Left renal pelvis (tissue), 4 donors: ENCODE measurements at places on chromosomes 13 and 19. TPM values are rescaled to one million over a fixed set of nuclear protein-coding genes. Genes with fewer than 3 reads are reported as not detected.

DNA sequence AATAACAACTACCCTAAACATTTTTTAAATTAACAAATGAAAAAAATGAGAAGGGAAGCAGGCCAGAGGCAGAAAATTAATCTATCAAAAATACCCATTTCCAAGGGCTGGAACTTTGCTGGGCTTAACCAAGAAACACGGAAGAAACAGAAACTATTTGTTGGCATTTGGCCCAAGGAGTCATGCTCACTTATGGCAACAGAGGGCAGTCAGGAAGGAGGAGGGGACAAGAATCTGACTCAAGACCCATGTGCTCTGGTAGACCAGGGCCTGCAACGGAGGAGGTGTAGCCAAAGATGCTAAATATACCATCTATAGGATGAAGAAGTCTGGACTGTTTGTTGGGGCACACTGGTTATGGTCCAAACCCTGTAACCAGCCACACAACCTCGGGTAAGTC lies 496.7 kb downstream of the COG6 start:
- DNase-seq, result no peak

GRCh38 chr19:49374665-49375434 lies 11.2 kb downstream of the DKKL1 start:
- no peak for DNase-seq

DNA sequence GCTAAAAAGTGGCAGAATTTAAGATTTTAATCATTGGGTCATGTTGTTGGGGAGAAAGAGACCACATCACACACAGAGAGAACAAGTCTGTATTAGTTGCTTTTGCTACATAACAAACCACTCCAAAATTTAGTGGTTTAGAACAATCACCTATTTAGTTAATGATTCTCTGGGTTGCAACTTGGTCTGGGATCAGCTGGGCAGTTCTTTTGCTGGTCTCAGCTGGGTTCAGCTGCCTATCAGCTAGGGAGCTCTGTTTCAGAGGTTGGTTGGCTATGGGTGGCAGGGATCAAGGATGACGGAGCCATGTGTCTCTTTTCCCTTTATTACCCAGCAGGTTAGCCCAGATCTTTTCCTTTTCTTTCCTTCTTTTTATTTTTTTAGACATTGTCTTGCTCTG lies 8.9 kb downstream of the PINLYP start:
- DNase-seq, result no peak

- no peak for DNase-seq
Measured at GRCh38 chr13:99050983-99051488, 73.2 kb upstream of the DOCK9 start.

Gene C19orf25
- polyA plus RNA-seq, result 21.7 TPM

Gene SLC6A16
- 1.8 TPM for polyA plus RNA-seq

DNA sequence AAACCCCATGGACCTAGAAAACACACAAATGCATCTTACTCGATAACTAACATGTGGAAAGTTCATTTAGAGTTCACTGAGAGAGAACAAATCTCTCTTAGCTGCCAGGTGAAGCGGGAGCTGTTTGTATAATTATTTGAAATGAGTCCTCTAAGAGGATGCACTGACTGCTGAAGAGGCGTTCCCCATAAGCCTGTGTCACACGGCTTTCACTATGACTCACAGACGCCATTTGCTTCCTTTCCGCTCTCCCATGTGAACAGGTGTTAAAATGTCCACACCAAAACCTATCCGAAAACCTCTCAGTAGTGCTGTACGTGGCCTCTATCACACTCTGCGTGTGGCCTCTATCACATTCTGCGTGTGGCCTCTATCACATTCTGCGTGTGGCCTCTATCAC lies 101.8 kb downstream of the SOX1 start:
- no peak for DNase-seq

- DNase-seq, result no peak
Measured at GRCh38 chr19:7272856-7273578, 21.2 kb downstream of the INSR start.

Gene ATP13A1
- polyA plus RNA-seq, result 39.9 TPM

DNA sequence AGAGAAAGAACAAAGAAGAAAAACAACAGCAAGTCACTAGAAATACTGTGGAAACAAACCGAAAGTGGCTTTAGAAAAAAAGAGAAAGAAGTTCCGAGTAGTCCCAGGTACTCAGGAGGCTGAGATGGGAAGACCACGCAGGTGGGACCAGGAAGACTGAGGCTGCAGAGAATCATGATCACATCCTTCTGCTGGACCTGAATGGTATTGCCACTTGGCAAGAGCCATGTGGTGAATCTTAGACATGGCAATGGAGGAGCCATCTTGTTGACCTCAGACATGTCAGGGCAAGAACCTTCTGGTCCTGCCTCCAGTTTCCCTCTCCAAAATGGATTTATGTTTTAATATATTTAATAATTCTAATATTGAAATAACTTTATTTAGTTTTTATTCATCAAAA lies 37.4 kb upstream of the ZNF724 start:
- no peak for DNase-seq

DNA sequence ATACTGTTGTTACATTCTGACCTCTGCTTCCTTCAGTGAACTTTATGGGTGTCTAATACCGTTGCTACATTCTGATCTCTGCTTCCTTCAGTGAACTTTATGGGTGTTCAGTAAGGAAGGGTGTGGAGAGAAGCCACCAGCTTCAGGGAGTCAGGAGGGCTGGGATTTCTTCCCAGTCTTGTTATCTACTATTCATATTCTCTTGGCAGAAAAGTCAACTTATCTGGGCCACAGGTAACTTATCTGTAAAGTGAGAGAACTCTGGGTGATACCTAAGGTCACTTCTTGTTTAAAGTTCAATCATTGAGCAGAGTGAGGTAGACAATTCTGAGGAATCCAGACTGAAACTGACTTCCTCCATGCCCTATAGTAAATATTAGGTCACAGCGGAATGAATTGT lies 71.2 kb upstream of the STK24 start:
- DNase-seq, result no peak

GRCh38 chr13:107994137-107994536 lies 221.2 kb downstream of the LIG4 start:
- DNase-seq, result no peak

GRCh38 chr19:35032356-35032865 lies 2.1 kb downstream of the SCN1B start:
- DNase-seq, result no peak

DNA sequence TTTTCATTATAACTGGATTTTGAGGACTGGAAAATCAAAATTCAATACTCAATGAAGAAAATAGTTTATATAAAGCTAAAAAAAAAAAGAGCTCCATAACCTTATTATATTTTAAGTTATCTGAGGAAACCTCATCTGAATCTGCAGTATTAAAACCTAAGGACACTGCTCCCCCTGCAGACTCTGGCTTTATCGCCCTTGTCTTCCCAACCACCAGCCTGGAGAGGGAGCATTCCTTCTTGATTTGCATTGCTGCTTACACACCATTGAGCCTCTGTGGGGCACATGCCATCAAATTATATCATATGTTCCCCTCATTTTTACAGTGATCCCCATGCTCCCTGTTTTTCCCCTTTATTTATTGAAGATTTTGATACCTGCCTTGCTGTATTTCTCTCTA lies 871.4 kb upstream of the GPC6 start:
- DNase-seq, result no peak

Gene ADAMTSL5
- polyA plus RNA-seq, result 2.5 TPM

- peak; percentile 71 for DNase-seq
Measured at GRCh38 chr19:50607874-50608785, 31.6 kb downstream of the SYT3 start.

GRCh38 chr19:41939861-41940730 lies 11.8 kb upstream of the ERFL start:
- no peak for DNase-seq

Gene CEACAM4
- not detected for polyA plus RNA-seq

Gene TMEM238
- polyA plus RNA-seq, result 2.2 TPM

- DNase-seq, result no peak
Measured at GRCh38 chr13:81326913-81327312, 986.0 kb upstream of the SPRY2 start.

- DNase-seq, result no peak
Measured at GRCh38 chr19:27997069-27997468, 1215.9 kb downstream of the UQCRFS1 start.

Gene IQCN
- 6.2 TPM for polyA plus RNA-seq

GRCh38 chr13:57137585-57137984 lies 3.1 kb upstream of the PRR20A start:
- no peak for DNase-seq

Gene TMPRSS9
- polyA plus RNA-seq, result 0.49 TPM

DNA sequence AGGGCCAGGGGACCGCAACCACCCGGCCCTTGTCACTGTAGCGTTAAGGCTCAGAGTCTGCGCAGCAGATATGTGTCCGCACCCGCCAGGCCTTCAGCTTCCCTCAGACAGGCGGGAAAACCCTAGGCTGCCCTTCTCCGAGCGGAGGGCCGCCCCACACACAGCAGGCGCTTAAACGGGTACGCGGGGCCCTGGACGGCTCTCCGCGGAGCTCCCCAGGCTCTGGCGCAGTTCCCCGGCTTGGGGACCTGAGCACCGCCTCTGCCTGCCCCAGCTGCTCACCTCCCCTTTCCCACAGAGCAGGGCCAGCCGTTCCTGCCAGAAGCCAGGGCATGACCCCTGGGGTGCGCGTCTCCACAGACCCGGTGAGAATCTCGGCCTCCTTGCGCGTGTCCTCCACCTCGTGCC lies 593 bp downstream of the ZNF135 start:
- no peak for DNase-seq

DNA sequence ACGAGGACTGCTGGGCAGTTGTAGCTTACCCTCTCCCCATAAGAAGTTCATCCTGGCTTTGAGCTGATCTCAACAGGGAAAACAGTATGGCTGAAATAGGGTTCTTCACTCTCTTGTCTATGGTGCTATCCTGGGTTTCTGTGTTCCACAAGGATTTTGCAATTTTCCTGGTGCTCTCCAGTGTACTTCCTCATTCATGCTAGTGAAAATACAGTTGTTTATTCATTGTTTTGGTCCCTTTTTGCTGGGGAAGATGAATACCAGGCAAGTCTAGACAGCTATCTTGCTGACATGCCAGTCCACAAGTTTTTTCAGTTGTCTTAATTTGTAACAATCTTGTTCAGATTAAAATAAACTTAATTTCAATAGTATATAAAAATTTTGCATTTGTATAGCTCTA lies 306.5 kb downstream of the DLEU7 start:
- DNase-seq, result no peak

DNA sequence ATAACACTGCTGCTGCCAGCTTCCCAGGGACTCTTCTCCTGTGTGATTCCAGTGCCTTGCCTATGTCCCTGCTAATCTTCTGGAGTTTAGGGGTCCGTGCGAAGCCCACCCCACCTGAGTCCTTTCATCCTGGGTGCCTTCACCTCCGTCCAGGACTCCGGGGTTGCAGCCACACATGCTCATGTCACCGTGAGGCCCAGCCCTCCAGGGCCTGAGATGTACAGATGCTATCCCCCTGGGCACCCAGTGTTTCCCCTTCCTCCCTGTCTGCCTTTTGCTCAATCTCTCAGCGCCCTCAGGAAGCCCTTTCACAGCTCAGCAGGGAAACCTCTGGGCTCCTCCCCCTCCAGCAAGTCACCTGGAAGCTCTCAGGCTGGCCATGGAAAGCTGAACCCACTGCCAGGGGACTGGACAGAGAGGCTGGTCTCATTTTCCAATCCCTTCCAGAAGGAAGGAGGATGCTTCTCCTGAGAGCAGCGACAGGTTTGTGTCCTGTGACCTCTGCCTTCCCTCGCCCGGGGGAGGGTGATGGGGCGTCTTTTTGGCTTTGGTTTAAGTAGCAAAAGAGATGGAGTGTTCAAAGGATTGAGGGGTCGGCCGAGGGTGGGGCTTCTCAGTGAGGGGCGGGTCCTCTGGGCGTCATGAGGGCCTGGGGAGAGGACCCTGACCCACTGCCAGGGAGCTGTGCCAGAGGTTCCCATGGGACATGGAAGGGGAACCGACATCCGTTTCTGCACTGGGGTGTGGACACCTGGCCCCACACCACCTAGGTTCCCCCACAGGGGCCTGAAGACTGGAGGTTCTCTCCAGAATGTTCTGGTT lies 30.8 kb upstream of the TFDP1 start:
- no peak for DNase-seq

- DNase-seq, result no peak
Measured at GRCh38 chr13:36193151-36193855, 21.1 kb downstream of the SOHLH2 start.

Gene ZNF417
- 19.5 TPM for polyA plus RNA-seq

Gene SLC25A41
- 0.46 TPM for polyA plus RNA-seq

- no peak for DNase-seq
Measured at GRCh38 chr19:55058781-55059610, 4.0 kb downstream of the RDH13 start.

GRCh38 chr13:67408798-67409197 lies 178.7 kb upstream of the PCDH9 start:
- DNase-seq, result no peak

Gene KISS1R
- 0.98 TPM for polyA plus RNA-seq
